Activated CD4-positive, alpha-beta T cell treated with anti-CD3 and anti-CD28 coated beads, Interleukin-2, amount 50 U/mL, for 24 hours (primary cell): ENCODE measurements at places on chromosomes 4 and X.

DNA sequence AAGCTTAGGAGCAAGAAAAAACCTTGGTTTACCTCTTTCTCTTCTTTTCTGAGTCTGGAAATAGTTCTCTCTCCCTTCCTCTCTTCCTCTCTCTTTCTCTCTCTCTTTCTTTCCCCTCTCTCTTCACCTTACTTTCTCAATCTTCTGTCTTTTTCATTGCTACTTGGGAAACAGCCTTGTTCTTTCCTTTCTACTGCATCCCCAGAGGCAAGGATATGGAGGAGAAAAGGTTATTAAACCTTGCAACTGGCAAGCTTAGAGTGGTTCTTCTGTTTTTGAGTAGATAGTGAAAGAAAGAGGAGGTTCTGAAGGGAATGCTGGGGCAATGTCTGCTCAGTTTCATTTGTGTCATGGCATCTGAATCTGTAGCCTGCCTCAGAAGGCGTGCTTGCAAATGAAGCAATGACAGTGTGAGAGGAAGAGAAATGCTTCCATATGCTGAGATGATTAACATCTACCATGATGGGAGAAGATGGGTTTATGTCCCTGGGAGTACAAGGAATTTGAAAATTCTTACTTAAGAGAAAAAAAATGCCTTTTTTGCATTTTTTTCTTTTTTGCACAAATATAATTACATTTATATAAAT lies 190.6 kb downstream of the CEP135 start:
- no peak for DNase-seq

GRCh38 chr4:165610679-165611437 lies 232.1 kb downstream of the CPE start:
- no peak for DNase-seq

- DNase-seq = no peak
Measured at GRCh38 chr4:133544097-133544496, 395.0 kb downstream of the PCDH10 start.

DNA sequence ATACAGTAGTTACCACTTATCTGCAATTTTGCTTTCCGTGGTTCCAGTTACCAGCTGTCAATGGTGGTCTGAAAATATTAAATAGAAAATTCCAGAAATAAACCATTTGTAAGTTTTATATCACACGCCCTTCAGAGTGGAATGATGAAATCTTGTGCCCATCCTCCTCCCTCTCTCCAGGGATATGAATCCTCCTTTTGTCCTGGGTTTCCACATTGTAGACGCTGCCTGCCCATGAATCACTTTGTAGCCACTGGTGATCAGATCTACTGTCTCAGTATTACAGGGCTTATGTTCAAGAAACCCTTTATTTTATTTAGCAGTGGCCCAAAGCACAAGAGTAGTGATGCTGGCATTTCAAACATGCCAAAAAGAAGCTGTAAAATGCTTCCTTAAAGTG lies 198.6 kb downstream of the KCNIP4 start:
- no peak for DNase-seq

DNA sequence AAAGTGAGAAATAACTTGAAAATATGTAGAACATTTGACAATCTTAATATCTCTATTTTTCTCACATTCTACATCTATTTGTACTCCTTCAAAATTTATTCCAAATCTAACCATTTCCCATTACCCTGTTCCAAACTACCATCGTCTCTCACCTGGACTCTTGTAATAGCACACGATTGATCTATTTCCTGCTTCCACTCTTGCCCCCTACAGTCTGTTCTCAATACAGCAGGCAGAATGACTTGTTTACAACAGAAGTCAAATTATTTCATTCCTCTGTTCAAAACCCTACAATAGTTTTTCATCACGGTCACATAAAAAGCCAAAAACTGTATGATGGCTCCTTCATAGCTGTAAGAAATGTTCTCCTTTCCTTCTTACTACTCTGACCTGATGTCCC lies 21.1 kb upstream of the LUZP4 start:
- DNase-seq = no peak

DNA sequence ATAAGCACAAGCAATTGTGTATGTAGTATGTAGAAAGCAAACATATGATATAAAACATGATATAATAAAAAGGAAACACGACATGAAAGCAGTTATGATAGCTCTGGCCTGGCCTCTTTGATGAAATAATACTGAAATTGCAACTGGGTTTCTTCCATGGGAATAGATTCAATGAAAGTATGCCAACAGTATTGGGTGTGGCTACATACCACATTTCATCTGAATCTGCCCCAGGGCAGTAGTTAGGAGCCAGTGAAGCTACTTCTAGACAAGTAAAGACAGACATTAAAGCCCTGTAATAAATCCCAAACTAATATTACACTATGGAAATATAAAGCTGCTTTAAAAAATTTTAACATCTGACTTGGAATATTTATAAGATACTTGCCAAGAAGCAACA lies 207.3 kb downstream of the FBXW7 start:
- no peak for DNase-seq

- DNase-seq = no peak
Measured at GRCh38 chrX:150955590-150955989, 27.5 kb upstream of the HMGB3 start.

- no peak for DNase-seq
Measured at GRCh38 chr4:180710628-180711337, 1532.4 kb upstream of the TENM3 start.

GRCh38 chrX:24485976-24486680 lies 21.0 kb downstream of the PDK3 start:
- no peak for DNase-seq

GRCh38 chr4:18722748-18723191 lies 701.2 kb upstream of the LCORL start:
- DNase-seq = no peak

DNA sequence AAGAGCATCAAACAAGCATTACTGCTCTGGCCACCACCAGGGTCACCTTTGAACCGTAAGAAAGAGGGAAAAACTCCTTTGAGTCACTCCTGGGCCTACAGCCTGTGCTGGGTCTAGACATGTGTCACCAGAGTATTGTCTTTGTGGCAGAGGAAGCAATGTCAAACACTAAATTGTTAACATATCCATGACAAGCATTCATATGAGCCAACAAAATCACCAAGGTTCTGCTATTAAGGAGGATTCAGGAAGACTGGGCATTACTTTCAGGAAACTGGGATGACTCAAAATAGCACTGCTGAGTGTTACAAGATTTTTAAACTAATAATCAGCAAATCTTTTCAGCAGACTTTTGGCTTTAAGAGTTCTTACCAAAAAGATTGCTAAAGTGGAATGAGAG lies 28.1 kb downstream of the LGI2 start:
- no peak for DNase-seq

DNA sequence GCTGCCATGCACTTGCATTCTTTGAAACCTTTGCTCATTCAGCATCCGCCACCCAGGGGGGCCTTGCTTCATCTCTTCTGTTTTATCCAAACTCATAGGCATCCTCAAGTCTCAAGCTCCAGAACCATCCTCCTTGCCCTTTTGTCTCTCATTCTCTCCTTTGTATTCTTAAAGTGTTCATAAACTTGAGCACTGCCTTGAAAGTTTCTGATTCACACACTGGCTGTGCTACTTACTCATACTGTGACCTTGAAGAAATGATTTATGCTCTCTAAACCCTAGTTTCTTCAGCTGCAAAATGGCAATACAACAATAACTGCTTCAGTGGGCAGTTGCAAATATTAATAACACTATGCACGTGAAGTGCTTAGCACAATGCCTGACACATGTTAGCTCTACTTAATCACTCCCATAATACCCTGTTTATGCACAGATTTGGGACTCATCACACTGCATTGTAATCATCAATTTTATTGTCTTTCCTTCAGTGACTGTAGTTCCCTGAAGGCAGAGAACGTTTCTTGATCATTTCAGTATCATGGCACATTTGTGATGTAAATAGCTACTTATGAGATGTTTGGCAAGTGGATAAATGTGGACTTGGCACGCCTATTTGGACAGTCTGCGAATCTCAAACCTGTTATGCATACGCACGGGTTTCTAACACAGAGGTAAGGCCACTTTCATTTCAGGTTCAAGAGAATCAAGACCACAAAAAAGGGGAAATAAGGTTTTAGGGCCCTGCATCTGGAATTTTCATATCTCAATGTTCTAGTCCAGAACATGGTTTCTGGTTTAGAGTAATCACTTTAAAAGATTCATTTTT lies 291.0 kb downstream of the LDB2 start:
- DNase-seq = no peak

DNA sequence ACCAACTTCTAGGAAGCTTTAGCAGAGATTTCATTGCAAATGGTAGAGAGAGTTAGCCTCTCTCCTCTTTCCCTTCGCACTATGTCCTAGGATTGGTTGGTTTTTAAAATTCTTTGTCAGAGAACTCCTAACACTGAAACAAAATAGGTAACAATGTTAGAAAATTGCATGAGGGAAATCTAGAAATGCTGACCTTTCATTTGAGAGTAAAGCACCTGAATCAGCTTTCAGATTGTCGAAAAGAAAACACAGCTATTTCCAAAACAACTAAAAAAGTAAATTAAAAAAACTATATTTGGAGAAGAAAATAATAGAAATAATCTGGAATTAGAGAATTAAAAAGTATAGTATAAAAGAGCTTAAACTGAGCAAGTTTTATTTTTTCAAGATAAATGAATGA lies 108.1 kb upstream of the GK2 start:
- no peak for DNase-seq
